ENCODE measurements at places on chromosomes 1 and 21.

GRCh38 chr1:224564454-224565084, 51.5 kb upstream of the CNIH3 start:
- peak; percentile 38 for DNase-seq

GRCh38 chr1:160257411-160258015, 4.8 kb downstream of the DCAF8 start:
- no peak for DNase-seq

DNA sequence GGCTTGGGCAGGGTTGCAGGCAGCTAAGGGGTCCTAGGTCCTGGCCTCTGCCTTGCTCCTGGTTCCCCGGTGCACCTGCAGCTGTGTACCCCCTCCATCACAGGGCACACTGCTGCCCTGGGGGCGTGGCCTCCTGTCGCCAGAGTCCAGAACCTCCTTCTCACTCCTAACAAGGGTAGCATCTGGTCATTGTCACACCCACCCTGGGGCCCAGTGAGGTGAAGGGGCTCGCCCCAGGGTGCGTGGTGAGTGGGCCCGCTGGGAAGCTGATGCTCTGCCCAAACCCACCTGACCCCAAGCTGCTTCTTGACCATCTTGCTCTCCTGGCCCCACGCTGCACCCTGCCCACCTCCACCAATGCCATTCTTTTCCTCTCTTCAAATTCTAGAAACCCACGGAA, 44.5 kb downstream of the AJAP1 start:
- no peak for DNase-seq

DNA sequence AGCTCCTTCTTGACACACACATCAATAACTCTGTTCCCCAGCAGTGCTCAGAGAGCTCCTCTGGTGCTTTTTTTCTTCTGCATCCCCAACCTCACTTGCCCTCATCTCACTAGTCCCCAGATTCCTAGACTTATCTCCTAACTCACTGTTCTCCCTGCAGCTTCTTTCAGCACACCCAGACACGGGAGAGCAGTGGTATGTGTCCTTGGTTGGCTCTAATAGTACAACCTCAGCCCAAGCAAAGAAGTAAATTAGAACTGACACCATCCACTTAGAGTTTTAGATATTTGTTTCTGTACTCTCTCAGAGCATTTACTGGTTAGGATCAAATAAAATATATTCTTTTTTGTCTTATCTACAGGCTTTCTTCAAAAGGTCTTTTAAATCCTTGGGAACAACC, 201.4 kb upstream of the SNX7 start:
- DNase-seq: no peak

GRCh38 chr1:195082183-195082582, 1526.1 kb downstream of the KCNT2 start:
- no peak for DNase-seq

GRCh38 chr1:57072401-57073110, 106.7 kb upstream of the C8B start:
- no peak for DNase-seq
